ENCODE measurements at places on chromosomes 7 and 10. TPM values are rescaled to one million over a fixed set of nuclear protein-coding genes. Genes with fewer than 3 reads are reported as not detected.

The OAT gene
- polyA plus RNA-seq, result 183 TPM

The ZNF467 gene
- polyA plus RNA-seq, result 17.5 TPM

The PGAM2 gene
- polyA plus RNA-seq, result 13.6 TPM

The DGKI gene
- 23.9 TPM for polyA plus RNA-seq

The RADIL gene
- polyA plus RNA-seq, result 18.9 TPM

The SDK1 gene
- 10.5 TPM for polyA plus RNA-seq

The ADRB1 gene
- 2.5 TPM for polyA plus RNA-seq

DNA sequence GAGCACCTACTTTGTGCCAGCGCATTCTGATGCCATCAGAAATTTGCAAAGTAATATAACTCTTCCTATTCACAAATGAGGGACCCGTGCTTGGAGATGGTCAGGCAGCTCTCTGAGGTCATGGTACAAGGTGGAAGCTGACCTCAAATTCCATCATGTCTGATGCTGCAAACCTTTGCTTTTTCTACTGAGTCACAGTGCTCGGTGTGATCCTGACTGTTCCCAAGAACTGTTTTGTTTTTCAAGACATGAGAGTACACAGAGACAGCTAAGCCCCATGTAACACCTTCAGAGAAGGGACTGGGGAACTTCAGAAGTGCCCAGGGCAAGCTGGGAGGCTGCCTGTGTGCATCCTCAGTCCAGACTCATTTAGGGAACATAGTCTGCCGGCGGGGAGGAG lies 111.3 kb downstream of the FRMD4A start:
- no peak for DNase-seq

GRCh38 chr7:964401-965231 lies 10.1 kb upstream of the ADAP1 start:
- peak; percentile 25 for DNase-seq

DNA sequence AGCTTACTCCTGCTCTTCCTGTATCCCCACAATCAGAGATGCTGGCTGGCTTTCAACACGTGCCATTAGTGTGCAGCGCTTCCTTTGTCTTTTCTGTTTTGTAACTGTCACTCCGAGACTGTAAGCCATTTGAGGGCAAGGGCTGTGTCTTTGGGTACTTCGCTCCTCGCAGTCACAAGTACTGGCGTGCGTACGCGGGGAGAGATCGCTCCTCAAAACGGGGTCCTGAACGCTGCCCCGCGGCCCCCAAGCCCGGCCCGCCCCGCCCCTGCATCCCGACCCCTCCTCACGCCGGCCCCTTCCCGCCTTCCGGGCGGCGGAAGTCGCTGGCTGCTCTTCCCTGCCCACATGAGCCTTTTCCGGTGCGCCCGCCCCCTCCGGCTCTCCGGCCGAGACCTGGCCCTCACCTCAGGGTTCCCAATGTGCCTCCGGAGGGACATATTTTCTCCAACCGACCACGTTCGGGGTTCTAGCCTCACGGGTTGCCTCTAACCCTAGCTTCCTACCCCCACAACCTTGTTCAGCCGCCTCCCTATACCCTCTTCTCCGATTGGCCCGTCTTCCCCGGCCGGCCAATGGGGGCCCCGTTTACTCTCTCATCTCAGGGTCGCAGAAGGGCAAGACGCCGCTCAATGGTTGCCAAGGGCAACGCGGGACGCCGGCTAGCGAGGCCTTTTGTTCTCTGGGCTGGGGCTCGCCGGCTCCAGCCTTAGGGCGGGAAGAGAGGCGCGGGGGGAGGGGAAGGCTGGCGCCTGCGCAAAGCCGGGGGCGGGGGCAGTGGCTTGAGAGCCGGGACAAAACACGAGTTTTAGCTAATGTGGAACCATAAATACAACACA lies at the start of gene CEP41:
CEP41 (minus strand) TSS at position 490 of the 839 bp plus-strand sequence; CDS start at position 440, 50 bp downstream.
- DNase-seq, result peak; percentile 99

DNA sequence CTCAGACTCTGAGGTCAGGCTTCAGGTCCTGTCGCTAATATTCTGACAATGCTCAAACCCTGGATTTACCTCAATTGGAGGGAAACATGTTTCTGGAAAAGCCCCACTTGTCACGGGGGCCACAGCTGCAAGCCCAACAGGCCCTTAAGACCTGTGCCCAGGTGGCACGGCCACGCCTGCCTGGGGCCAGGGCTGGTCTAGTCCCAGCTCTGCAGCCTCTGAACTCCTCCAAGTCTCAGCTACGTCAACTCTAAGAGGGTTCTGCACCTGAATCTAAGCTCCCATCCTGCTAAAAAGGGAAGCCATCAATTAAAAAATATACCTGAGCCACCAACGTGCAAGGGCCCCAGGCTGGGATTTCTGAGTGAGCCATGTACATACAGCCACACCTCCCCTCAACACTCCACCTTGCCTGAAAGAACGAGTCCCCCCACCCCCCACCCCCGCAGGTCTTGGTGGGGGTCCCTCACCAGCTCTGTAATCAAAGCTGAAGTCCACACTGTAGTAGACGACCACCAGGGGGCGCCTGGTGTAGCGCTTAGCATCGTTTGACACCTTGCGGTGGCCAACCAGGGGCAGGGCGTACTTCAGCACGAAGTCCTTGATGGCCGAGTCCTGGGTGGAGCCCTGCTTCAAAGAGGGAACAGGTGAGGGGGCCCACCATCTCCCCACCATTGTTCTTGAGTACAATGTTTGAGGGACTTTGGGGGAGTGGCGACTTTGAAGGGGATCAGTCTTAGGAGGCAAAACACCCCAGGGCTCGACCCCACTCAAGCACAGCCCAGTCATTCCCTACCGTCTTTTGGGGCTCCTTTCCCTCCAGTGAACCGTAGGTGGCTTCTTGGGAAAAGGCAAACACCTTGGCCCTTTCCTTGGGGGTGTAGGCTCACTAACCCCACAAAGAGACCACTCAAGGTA lies 22.6 kb downstream of the PDIA4 start:
- DNase-seq, result peak; percentile 86

DNA sequence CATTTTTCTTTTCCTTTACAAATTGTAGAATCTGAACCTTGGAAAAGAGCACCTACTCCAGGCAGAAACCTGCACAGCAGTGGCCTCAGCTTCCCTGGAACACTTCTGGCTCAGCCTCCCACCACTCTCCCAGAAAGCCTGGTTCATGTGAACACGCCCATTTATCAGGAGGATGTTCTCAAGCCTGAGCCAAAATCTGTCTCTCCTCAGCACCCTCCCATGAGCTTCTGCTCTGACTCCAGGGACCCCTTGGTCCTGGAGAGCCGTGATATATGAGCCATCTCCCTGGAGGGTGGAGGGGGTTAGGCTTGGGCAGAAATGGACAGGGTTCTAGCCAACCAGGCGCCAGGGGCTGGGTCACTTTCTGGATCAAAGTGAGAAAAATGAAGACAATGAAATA lies 10.1 kb downstream of the GDF2 start:
- DNase-seq, result no peak

GRCh38 chr7:148621563-148621962 lies 31.0 kb downstream of the C7orf33 start:
- DNase-seq, result no peak

DNA sequence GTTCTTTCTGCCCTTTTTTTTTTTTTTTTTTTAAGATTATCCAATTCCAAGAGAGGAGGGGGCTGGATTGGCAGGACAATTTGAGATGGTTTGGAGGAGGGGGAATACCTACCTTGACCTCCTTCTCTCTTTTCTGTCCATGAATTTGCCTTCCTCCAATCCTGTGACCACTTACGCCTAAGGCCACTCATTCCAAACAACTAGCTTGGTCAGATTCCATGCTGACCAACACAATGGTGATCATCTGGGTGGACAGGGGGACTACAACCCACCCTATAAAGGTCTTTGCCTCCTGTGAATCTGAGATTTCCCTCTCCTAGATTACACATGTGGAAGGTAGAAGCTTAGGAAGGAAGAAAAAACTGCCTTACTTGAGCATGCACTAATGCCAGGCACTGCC lies 2.3 kb upstream of the LDB1 start:
- no peak for DNase-seq

DNA sequence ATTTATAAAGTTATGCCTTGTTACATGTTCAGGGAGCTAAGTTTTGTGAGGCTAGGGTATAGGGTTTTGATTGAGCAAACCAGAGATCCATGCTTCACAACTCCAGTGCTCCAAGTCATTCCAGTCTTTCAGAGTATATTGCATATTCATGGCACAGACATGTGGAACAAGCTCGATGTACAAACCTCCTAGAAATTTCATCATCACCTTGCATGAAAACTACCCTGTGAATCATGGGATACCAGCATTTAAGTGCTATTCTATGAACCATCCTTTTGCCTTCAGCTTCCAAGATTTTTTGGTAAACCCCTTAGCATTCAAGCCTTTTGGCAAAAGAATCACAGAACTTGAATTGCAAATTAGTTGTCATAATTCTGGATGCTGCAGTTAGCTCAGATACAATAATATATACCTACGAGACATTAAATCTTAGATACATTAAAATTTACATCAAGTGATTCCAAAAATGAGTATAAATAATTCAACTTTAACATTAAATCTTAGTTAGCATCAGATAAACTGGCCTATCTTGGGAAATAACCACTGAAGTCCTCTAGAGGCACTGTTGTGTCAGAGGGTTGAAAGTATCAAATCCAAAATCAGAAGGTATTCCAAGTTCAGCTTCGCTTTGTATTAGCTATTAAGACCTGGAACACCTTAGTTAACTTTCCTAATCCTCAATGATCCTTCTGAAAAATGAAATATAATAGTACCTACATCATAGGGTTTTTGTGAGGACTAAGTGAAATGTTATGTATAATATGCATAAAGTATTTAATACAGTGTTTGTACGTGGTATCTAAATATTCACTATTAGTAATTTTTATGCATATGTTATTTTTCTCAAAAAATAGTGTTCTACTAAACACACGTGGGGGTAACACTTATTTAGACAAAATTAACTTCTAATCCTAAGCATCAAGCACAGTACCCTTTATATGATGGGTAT lies 55.5 kb upstream of the CABCOCO1 start:
- no peak for DNase-seq

GRCh38 chr10:59885430-59886134 lies 20.8 kb downstream of the CCDC6 start:
- DNase-seq, result no peak

GRCh38 chr7:87797798-87798403 lies 78.3 kb downstream of the SLC25A40 start:
- DNase-seq, result peak; percentile 13

DNA sequence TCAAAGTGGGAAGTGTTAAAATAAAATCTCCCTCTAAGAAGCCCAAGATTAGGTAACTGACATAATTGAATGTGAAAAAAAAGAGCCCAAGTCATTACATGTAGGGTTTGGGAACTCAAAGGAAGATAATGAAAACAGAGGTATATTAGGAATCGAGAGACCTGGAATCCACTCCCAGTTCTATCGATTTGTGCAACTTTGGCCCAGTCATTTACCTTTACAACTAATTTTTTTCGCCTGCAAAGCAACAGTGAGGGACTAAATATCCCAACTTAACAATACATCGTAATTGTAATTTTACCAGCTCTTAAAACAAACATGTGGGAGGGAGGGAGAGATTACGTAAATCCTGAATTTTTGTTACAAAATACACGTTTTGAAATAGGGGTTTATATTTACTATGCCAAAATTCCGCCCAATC lies 1.4 kb downstream of the MINDY3 start:
- no peak for DNase-seq

DNA sequence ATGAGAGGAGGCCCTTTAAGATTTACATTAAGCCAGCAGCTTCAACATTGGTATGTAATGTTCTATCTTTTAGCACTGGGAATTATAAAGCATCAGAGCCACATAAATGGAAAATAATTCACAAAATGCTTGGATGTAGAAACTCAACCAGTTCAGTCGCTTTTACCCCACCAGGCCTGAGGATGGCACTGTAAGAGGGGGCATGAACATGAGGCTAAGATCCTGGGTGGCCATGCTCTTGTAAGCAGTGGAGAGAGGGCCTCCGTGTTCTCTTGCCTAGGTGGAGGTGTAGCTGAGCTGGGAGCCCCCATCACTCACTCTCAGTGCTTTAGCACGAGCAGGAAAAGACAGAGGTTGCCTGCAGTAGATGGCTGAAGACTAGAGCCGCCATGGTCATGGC lies 238.8 kb downstream of the FANK1 start:
- no peak for DNase-seq

GRCh38 chr7:40348126-40348728 lies 213.4 kb downstream of the SUGCT start:
- no peak for DNase-seq
